ENCODE measurements at places on chromosomes 2 and 18.

GRCh38 chr2:190500054-190500502 is 34.4 kb downstream of the NEMP2 start:
- no peak for DNase-seq

DNA sequence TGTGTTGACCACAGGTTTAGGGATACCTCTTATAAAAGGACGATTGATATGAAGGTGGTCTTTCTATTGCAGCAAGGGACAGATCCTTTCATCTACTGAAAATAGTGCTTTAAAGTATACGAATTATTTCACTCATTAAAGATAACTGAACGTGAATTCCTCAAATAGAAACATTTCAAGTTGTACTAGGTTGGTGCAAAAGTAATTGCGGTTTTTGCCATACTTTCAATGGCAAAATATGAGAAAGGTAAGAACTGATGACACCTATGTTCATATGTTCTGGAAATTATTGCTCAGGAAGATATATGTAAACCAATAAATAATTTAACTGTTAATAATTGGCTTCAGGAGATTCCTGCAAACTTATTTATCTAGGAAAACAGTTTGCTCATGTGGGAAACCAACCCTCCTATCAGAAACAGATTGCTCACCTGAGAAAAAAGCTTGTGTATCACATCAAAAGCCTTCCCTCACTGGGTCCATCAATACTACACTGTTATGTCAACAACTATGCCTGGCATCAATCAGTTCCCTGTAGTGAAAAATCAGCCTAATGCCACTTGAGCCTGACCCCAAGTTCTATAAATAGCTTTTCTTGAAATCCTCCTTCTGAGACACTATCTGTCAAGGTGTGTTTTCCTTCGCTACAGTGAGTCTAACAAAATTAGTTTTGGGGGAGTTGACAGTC is 81.5 kb upstream of the ACSL3 start:
- DNase-seq = no peak

GRCh38 chr18:75161256-75162028 is 47.5 kb downstream of the PTGR3 start:
- no peak for DNase-seq

DNA sequence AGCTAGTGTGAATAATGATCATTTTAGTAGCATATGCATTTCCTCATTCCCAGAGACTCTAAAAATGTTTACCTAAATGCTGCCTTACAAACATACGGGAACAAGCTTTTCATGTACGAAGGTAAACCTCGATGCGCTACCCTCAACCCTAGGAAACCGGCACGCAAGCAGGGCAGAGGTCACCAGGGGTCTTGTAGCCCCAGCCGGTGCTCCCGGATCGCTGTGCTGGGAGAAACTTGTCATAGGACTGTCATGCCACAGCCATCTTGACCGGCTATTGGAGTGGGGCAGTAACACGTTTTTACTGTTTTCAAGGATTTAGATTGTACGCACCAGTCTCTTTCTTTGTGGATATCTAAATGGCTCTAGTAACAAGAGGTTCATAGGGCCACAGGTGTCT is 34.8 kb upstream of the NFATC1 start:
- DNase-seq = no peak

GRCh38 chr2:50875561-50875960 is 156.4 kb downstream of the NRXN1 start:
- no peak for DNase-seq

DNA sequence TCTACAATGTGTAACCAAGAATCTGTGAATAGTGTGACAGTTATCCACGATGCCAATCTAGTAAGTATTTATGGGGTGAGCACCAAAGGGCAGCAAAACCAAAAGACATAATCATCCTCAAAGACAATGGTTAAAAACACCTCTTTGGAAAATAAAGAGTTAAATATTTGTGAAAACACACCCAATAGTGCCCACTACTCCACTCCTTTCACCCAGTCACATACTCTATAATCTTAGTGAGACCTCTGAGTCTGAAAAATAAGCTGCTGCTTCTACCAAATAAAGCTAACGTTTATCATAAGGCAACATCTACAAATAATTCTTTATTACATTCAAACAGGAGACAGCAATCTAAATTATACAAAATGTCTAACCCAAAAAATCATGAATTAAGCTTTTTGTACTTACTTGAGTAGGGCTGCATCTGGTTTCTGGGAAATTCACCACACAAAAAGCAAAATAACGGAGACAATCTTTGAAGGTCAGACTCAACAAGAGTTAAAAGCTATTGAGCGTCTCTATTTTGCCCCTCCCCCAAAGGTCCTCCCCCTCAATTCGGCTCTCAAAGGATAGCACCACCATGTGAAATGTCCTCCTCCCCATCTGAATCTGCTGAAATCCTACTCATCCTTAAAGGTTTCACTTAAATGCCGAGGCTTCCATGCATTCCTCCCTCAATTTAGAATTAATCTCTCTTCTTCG is 2.0 kb downstream of the RAPH1 start:
- DNase-seq = no peak

DNA sequence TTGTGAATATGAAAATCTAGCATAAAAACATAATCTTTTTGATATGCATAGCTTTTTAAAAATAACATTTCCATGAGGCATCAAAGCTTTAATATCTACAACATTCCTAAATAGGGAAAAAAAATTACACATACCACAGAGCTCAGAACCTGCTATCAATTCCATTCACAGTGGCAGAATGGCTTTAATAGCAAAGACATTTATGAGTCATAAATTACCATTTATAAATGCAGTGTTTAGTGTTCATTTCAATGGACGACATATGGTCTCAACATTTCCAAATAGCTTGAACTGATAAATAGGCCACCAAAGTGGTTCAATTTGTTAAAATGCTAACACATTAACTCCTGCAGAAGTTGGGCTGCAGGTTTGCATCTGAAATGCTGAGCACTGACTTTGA is 600.6 kb upstream of the SETBP1 start:
- DNase-seq = peak; percentile 3

GRCh38 chr2:45450634-45451033 is 160.4 kb downstream of the SRBD1 start:
- DNase-seq = no peak

- no peak for DNase-seq
Observed at GRCh38 chr2:47310801-47311560, 92.0 kb upstream of the MSH2 start.

- DNase-seq = no peak
Observed at GRCh38 chr2:180647221-180647620, 333.2 kb upstream of the UBE2E3 start.

- no peak for DNase-seq
Observed at GRCh38 chr2:241811201-241811951, 2.4 kb downstream of the NEU4 start.

GRCh38 chr2:233331536-233331935 is 22.8 kb upstream of the DGKD start:
- DNase-seq = no peak

- DNase-seq = no peak
Observed at GRCh38 chr2:185202381-185202780, 536.2 kb upstream of the FSIP2 start.

DNA sequence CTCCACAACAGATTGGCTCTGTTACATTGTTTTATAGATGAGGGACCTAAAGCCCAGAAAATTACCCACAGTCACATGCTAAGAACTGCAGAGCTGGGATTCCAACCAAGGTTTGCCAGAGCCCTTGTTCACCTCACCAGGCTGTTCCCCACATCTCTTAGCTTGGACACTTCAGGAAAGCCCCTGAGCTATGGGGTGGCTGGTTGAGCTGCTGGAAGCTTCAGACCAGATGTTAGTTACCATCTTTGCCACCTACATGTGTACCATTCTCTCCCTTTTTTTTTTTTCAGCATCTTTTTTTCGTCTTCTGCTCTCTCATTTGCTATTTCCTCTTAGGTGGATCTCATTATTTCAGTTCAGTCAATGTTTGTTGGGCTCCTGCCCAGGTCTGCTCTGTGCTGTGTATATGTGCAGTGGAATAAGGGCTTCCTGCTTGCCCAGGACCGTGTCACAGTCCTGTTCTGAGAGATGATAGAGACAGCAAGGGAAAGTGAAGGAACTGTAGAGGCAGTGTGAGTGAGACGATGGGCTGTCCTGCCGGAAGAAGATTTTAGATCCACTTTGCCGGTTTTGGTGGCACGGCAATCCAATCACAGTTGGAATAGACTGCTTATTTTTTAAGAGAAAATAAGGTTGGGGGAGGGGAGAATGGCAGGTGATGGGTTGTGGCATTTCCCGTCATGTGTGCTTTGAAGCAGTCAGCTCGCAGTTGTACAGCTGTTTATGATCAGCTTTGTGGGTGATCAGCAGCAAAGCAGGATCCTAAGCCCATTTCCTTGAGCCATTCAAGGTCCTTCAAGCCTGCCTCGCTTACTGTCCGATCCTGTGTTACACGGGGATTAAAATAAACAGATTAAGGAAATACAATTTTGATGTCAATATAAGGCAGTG is 152.6 kb downstream of the RTN4 start:
- DNase-seq = no peak

GRCh38 chr2:52139241-52139640 is 1107.3 kb upstream of the NRXN1 start:
- DNase-seq = no peak

- DNase-seq = no peak
Observed at GRCh38 chr2:97936199-97936598, 59.5 kb downstream of the TMEM131 start.

DNA sequence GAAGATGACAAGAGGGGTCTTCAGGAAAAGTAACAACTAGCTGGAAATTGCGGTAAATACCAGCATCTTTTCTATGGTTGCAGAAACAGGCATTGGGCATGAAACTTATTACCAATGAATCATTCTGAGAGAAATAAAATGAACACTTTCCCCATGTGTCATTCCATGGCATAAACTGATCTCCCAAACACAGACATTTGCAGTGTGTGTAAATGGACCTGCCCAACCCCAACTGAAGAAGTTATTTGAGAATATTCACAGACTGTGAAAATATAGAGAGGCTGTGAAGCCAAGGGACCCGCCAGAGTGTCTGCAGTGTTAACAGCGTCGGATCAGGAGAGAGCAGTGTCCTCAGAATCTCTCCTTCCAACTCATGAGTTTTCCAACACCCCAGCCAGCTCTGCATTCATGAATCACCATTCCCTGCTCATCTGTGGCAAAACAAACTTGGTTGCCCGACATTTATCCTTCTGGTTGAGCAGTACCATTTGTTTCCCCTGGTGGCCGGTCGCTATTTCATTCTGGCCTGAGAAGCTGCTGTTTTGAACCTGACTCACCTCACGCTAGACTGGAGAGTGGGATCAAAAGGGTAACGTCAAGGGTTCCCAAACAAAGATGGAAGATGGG is 238.4 kb downstream of the PID1 start:
- no peak for DNase-seq

- DNase-seq = no peak
Observed at GRCh38 chr2:150279686-150280085, 207.8 kb downstream of the RND3 start.

Measured in HS-27A (cell line).